T-cell (primary cell): ENCODE measurements at places on chromosomes 1 and 21. TPM values are rescaled to one million over a fixed set of nuclear protein-coding genes. Genes with fewer than 3 reads are reported as not detected.

Gene PODN
- 0.50 TPM for total RNA-seq

Gene FMO5
- 0.96 TPM for total RNA-seq

Gene HNRNPCL2
- total RNA-seq = not detected

Gene ZFP69
- total RNA-seq = 3.9 TPM

Gene DEPDC1
- 0.41 TPM for total RNA-seq

Gene TFF1
- not detected for total RNA-seq

Gene GADD45A
- total RNA-seq = 18.3 TPM

GRCh38 chr1:221100611-221101010 lies 221.4 kb downstream of the HLX start:
- no peak for DNase-seq

- no peak for DNase-seq
These were observed 42.3 kb downstream of the NFIA start for GRCh38 chr1:61124696-61125095.

DNA sequence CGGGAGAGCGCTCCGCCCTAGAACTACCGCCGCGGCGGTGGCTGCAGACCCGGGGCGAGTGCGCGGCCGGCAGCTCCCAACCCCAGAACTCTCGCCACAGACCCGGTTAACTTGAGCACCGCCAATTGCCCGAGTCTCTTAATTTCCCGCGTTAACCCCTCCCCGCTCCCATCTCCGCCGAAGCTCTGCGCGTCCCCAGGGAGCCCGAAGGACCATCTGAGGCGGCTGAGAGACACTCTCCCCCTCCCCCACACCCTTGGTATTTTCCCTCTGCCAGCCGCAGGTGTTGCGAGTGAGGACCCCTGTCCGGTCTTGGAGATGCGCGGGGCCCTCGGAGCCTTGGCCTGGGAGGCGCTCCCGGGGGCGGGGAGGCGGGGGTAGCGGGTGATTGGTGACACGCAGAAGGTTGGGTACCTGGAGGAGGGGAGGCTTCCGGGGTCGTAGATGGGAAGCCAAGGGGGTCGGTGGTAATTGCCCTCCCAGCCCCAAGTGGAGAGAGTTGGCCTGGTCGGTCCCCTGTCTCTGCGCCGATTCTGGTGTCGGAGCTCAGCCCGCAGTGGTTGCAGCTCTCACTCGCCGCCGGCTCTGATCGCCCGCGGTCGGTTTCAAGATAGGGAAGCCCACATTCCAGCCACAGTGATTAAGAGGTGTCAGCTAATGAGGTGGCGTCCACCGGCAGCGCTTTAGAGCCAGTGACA lies 858 bp upstream of the SUSD4 start:
- DNase-seq = no peak

DNA sequence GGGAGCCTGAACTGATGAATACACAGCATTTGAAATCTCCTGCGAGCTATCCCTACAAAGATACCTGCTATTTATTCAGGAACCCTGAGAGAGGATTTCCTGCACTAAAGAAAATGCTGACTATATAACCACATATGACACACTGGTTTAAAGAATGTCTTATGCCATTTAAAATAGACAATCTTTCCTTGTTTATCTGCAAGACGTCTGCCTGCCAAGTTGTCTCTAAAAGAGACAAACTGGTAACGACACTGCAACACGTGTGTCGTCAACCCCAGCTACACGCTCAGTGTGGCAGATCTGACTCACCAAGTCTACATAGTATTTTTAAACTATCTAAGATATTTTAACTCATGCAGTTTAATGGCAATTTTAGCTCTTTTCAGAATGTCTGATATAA lies 42.7 kb downstream of the APP start:
- no peak for DNase-seq

DNA sequence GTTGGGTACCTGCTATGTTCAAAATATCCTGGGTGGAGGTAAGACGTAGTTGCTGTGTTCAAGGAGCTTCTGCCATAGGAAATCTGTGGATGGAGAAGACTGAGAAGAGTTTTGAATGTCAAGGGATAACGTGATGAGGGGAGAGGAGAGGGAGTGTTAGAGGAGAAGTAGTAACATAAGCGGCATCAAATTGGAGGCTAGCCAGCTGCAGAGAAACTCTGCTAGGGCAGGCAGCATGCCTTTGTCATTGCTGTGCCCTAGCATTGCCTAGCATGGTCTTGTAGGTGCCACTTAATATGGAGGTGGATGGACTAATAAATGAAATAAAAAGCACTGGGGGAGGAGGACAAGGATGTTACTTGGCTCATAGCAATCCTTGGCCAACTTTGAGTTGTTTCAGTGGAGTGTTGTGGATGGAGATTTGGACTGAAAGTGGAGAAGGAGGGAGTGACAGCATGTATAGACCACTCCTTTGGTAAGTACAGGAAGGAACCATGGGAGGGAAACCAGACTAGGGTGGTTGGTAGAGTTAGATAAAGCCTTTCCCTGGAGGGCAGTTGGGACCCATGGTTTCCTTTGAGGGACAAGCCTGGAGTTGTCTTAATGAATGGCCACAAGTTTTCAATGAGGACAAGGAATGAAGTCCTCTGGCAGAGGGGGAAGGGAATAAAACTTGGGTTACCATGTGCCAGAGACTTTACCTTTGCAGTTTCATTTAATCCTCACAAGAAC lies 6.3 kb downstream of the VANGL1 start:
- no peak for DNase-seq

GRCh38 chr1:236057546-236057945 lies 7.3 kb downstream of the NID1 start:
- DNase-seq = no peak

DNA sequence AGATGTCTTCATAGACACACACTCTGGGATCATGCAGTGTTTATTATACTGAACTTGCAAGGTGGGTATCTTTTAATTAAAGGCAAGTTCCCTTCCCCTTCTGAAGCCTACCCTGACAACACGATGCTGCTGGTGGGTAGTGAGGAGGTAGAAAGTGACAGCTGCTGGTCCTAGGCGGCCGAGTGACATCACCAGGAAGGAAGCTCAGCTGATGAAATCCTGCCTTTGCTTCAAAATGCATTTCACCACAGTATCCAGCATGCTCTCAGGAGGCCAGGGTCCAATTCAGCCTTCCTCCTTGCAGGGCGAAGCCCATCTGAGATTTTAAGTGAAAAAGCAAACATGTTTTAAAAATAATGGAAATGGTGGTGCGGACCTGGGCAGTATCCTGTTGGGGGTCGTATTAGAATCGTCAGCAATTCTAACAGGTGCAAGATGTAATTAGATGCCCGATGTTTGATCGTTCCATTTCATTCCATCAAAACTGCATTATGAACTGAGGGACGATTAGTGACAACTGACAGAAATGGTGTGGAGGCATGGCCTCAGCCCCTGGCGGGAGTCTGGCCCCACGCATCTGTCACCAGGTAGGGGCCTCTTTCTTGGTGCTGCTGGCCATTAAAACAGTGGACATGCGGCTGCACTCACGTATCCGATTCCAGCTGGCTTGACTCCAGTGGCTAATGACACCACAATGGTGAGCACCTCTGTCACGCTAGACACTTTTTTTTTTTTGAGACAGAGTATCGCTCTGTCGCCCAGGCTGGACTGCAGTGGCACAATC lies 324.8 kb upstream of the C1orf174 start:
- DNase-seq = no peak

DNA sequence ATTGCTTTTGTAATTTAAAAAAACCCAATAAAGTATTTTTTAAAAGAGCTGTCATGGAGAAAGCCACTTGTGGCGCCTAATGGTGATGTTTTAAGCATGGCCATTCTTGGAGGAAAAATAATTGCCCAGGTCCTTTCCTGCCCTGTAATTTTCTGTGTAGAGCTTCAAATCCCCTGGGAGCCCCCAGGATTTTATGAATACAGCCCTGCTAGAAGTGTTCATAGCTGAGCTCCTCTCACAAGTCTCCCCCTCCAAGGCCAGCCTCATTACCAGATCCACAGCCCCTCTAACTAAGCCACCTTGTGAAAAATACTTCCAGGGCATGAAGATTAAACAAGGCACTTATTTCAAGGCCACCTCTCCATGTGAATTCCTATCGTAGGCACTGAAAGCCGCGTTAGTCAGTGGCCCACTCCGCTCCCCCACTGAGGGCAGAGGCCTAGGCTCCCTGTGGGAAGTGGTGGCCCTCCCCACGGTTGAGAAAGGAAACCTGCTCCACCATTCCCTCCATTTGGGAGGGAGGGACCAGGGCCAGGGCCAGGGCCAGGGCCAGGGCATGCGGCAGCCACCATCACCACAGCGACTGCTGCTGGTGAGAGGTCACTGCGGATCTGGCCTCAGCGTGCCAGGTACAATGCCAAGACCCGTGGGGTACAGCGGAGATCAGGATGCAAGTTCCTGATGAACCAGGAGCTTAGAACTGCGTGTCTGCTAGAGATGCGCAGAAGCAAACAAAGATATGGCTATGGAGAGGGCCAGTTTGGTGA lies 83.1 kb downstream of the KCNN3 start:
- DNase-seq = no peak

DNA sequence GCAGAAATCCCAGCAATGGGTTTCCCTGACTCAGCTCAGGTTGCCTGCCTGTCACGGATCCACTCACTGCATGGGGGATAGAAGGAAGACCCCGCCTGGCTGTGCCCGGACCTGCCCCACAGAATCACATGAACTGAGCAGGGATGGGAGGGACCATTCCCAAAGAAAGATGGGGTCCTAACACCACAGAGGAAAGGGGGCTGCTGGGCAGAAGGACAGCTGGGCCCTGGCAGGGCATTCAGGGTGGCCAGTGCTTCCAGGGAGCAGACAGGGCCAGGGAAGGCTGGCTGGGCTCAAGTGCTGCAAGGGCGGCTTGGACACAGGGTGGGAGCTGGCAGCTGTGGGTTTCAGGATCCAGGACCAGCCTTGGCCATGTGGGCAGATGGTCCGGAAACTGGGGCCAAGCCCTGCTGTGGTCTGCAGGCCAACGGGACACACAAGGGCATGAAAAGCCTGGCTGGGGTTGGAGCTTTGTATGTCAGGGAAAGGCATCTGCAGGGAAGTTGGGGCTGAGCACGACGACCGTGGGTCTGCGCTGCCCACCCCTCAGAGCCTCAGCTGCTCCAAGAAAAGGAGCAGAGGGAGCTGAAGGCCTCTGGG lies 723.9 kb downstream of the PTPRU start:
- DNase-seq = no peak

GRCh38 chr1:79150576-79150975 lies 144.0 kb upstream of the ADGRL4 start:
- DNase-seq = no peak

GRCh38 chr1:90899263-90899662 lies 122.6 kb downstream of the ZNF644 start:
- DNase-seq = no peak

GRCh38 chr1:15273274-15273673 lies 26.3 kb downstream of the FHAD1 start:
- no peak for DNase-seq

GRCh38 chr1:189693140-189693539 lies 784.5 kb downstream of the BRINP3 start:
- DNase-seq = no peak

- DNase-seq = no peak
These were observed 3.8 kb upstream of the TAL1 start for GRCh38 chr1:47235806-47236205.

DNA sequence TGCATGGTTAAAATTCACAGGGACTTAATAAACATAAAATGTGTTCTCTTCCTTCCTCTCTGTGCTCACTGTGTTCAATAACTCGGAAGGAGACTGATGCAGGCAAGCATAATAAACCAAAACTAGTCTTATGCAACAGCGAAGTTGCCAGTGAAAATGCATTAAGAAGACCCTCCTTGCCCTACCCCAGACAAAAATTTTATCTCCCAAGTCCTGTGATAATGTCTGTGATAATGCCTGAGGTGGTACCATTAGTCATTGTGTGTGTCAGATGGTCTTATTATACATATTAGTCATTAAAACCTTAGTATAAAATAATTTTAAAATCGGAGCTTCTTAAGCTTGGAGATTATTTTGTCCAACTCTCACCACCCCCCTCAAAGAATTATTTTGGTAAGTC lies 97.8 kb downstream of the NGF start:
- no peak for DNase-seq

- no peak for DNase-seq
These were observed 693 bp downstream of the RAB4A start for GRCh38 chr1:229271448-229272159.

- no peak for DNase-seq
These were observed 805 bp downstream of the NRIP1 start for GRCh38 chr21:15063814-15064575.

- DNase-seq = no peak
These were observed 25.9 kb downstream of the SLC27A3 start for GRCh38 chr1:153801028-153801625.

- no peak for DNase-seq
These were observed 567.6 kb downstream of the MRPL39 start for GRCh38 chr21:25039461-25040380.

GRCh38 chr1:67840449-67840848 lies 7.2 kb upstream of the GNG12 start:
- no peak for DNase-seq

DNA sequence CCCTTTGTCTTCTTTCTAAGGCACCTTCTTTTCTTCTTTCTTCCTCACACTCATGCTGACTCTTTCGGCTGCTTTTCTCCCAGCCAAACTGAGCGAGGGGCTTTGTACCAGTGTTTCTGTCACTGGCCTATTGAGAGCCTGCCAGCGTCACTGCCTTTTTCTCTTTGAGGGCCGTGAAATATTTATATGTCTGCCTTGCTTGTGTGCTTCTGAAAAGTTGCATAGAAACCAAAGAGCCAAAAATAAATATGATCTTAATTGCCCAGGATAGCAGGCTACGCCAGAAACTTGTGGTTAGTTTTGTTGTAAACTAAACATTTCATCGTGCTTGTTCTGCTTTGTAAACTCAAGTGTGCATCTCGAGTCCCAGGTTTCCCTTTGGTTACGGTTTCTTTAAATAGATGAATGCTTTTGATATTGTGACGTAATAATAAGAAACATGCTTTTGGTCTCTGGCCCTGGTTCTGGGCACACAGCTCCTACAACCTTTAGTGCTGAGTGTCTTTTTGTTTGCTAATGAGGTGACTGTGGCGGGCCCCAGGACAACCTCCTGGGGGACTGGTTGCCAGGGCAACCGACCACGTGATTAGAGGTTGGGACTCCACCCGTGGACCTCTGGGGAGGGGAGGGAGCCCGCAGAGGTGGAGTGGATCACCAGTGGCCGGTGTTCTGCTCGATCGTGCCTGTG lies 10.8 kb downstream of the SLC37A1 start:
- DNase-seq = peak; percentile 37

GRCh38 chr1:185539277-185539943 lies 194.8 kb upstream of the HMCN1 start:
- DNase-seq = no peak

DNA sequence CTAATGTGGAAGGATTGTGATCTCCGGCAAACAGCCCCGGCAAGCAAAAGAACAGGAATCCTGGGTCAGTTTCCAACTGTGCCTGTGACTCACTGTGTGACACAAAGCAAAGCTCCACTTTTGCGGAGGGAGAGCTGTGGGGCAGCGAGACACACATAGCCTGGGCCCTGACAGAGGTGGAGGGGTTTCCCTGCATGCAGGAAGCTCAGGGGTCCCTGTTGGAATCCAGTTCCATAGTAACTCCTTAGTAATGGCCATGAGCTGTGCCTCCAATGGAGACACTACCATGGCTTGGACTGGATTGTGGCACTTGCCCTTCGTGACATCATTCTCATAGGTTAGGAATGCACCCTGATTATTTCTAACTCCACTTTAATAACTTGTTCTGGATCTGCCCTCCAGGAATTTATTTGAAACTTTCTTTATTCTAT lies 47.0 kb upstream of the ATF3 start:
- no peak for DNase-seq

GRCh38 chr1:28580722-28581530 lies 11.1 kb upstream of the RAB42 start:
- peak; percentile 40 for DNase-seq

GRCh38 chr1:2258996-2259395 lies 30.9 kb downstream of the SKI start:
- DNase-seq = peak; percentile 78
